CD8-positive, alpha-beta T cell (primary cell): ENCODE measurements at places on chromosomes 6 and 20.

GRCh38 chr6:28225056-28225834, at the start of gene ZSCAN9:
TSS of gene ZSCAN9 (plus strand) at chr6:28225275. CDS start at chr6:28227085, 1,810 bp downstream.
- peak; percentile 20 for DNase-seq

- no peak for DNase-seq
Observed at GRCh38 chr6:100426241-100426640, 38.5 kb downstream of the SIM1 start.

- DNase-seq, result peak; percentile 21
Observed at GRCh38 chr6:159169557-159170332, 545 bp downstream of the FNDC1 start.

DNA sequence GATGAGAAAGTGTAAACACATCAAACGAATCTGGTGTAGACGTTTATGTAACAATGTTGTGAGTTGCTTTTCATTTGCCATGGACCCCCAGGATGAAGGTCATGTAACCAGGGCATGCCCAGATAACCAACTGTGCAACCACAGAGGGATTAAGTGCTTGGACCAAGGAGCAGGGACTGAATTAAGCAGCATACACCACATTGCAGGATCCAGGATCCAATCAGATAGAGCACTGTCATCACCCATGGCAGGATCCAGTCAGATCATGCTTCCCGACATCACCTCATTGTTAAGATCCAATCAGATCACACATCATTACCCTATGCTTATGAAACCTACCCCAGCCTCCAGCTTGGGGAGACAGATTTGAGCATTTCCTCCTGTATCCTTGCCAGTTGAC, 74.3 kb upstream of the RCAN2 start:
- no peak for DNase-seq

DNA sequence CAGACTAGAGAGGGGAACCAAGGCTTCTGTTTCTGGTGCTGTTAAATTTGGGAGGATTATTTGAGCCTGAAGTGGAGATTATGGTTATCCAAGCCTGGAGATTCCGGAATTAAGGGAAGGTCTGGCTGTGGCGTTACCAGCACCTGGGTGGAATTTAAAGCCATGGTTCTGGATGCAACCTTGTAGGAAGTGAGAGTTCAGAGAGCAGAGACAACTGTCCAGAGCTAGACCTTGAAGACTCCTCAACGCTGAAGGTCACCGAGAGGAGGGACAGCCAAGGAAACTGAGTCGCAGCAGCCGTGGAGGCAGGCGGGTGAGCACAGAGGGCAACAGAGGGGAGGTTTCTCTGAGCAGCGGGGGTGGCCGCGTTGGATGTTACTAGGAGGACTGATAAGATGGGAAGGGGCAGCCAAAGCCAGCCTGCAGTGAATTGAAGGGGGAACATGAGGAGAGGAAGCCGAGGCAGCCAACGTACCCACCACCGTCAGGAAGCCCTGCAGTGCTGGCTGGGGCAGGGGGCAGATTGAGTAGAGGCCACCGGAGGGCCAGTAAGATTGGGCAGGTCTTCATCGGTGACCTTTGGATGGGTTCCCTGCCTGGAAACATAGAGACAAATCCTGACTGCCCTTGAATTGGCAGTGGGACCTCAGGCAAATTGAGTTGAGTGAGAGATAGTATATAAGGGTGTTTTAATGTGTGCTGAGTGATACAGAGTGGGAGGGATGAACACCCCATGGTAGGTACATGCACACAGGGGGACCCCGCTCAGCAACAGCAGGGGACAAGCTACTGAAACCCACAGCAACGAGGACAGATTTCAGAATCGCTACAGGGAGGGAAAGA, 90.3 kb downstream of the SNX5 start:
- no peak for DNase-seq

GRCh38 chr20:64176551-64176950, 12.3 kb downstream of the MYT1 start:
- DNase-seq, result no peak

- no peak for DNase-seq
Observed at GRCh38 chr6:148069256-148069655, 273.4 kb upstream of the SASH1 start.

- no peak for DNase-seq
Observed at GRCh38 chr20:24812373-24812772, 136.7 kb upstream of the CST7 start.

GRCh38 chr6:82040405-82041221, 206.9 kb downstream of the IBTK start:
- no peak for DNase-seq

GRCh38 chr6:134077301-134077700, 24.9 kb upstream of the SLC2A12 start:
- DNase-seq, result no peak

DNA sequence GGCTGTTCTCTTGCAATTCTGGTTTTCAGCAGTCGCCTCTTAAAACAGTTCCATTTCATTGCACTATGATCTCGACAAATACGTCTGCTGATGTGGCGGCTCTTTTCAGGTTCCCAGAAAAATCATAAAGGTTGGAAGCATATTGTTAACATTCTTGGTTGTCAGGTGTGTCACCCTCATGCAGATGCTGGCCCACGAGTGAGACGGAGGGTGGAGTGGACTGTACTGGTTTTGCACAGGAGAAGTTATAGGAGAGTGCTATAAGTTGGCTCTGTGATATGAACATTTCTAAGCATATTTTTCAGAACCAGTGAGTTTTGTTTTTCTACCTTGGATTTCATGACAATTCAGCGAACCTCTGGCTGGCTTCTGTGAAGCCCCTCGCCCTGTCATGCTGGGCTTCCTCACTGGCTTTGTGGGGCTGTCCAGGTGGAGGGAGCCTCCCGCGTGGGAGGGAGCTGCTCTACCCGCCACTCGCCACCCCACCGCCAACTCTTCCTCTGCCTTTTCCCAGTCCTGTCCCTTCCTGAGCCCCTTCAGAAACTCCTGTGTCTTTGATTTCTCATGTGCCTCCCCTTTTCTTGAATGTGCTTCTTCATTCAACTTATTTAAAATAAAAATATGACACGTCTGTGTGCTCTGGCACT, 10.6 kb downstream of the IRF4 start:
- DNase-seq, result no peak

- DNase-seq, result no peak
Observed at GRCh38 chr6:52724042-52724405, 39.3 kb downstream of the GSTA2 start.

- DNase-seq, result peak; percentile 36
Observed at GRCh38 chr6:111992851-111993250, 61.1 kb upstream of the CCN6 start.

- DNase-seq, result no peak
Observed at GRCh38 chr20:38982291-38982690, 20.1 kb downstream of the DHX35 start.

- no peak for DNase-seq
Observed at GRCh38 chr6:49969605-49970004, at the start of gene DEFB113. TSS of gene DEFB113 (minus strand) at chr6:49969625. CDS start at chr6:49969625, 0 bp downstream.

- peak; percentile 13 for DNase-seq
Observed at GRCh38 chr20:58416835-58417234, 27.8 kb downstream of the VAPB start.

DNA sequence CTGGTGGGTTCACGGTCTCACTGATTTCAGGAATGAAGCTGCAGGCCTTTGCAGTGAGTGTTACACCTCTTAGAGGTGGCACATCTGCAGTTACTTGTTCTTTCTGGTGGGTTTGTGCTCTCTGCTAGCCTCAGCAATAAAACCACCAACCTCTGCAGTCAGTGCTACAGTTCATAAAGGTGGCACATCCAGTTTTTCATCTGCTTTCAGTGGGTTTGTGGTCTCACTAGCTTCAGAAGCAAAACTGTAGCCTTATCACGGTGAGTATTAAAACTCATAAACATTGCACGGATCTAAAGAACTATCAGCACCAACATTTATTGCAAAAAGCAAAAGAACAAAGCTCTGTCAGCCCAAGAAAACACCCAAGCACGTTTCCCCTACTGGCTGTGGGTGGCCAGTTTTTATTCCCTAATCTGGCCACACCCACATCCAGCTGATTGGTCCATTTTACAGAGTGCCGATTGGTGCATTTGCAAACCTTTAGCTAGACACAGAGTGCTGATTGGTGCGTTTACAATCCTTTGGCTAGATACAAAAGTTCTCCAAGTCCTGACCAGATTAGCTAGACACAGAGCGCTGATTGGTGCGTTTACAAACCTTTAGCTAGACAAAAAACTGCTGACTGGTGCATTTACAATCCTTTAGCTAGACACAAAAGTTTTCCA, 3.4 kb upstream of the TMEM14C start:
- no peak for DNase-seq

GRCh38 chr20:50286174-50286511, 95.5 kb downstream of the CEBPB start:
- no peak for DNase-seq

- DNase-seq, result no peak
Observed at GRCh38 chr20:50916257-50916656, 15.0 kb downstream of the ADNP start.

DNA sequence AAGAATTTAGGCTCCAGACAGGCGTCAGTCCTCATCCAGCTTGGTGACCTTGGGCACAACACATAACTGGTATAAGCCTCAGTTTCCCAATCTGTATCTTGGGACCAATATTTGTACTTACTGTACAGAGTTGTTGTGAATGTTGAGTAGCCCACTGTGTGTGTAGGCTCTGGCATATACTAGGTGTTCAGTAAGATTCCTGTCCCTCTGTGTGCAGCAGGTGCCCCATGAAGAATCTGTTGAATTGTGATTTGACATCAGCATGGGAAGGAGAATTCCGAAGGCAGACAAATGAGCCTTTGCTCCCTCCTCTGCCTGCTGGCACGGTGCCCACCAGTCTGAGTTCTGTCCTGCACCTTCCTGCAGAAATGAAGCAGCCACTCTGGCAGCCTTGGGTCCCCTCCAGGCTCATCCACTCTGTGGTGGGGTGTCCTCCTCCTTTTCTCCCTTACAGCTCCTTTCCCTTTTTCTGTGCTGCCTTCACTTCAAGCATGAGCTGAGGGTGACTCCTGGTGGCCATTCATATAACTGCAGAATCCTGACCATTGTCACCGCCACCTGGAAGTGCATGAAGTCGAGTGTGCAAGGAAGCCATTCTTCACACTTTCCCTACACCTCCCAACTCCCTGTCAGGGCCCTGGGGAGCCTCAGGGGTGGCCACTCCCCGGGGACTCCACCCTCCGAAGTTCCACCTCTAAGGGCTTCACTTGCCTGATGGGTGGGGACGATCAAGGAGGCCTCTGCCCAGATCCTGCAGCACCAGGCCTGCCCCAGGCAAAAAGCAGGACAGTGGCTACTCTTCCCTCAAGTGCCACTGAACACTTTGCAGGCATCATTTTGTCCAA, 48.2 kb downstream of the MRPL14 start:
- DNase-seq, result peak; percentile 76

DNA sequence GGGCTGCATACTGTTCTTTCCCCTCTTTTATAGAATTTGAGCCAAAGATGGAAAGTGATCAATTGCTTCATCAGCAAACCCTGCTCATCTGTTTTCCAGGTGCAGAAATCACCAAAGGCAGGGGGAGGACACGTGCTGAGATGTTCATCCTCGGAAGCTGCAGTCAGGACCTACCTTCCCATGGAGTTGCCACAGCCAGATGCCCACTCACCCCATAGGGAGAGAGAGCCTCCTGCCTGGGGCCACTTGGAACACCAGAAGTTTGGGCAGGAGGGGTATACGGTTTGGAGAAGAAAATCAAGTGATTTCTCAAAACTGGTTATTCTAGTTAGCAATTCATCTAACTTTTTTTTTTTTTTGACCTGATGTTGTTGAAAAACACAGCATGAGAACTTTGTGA, 5.3 kb upstream of the CST7 start:
- peak; percentile 42 for DNase-seq

GRCh38 chr20:6868861-6869260, 101.4 kb downstream of the BMP2 start:
- no peak for DNase-seq

DNA sequence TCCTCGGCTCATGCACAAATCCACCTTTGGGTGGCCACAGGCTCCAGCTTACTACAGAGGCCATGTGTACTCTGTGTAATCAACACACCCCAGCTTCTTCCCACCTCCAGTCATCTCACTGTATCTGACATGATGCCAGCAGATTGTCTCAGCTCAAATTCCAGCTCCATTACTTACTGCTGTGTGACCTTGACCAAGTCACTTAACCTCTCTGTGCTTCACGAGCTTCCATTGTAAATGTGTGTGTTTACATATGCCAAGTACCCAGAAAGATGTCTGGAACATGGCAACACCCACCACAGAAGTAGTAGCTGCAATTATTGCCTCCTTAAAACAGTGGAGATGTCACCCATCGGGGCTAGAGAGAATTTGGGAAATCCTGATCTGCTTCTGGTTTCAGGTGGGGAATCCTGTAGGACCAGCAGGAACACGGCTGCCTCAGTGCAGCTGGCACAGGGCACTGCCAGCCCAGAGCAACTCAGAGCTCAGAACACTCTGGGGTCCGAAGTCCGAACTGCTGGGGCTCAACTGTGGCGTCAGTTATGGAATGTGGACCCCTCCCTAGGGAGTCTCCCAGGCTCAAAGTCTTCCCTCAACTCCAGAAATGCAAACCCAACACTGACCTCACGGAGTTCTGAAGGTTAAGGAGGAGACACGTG, 21.2 kb upstream of the HLA-B start:
- DNase-seq, result no peak

DNA sequence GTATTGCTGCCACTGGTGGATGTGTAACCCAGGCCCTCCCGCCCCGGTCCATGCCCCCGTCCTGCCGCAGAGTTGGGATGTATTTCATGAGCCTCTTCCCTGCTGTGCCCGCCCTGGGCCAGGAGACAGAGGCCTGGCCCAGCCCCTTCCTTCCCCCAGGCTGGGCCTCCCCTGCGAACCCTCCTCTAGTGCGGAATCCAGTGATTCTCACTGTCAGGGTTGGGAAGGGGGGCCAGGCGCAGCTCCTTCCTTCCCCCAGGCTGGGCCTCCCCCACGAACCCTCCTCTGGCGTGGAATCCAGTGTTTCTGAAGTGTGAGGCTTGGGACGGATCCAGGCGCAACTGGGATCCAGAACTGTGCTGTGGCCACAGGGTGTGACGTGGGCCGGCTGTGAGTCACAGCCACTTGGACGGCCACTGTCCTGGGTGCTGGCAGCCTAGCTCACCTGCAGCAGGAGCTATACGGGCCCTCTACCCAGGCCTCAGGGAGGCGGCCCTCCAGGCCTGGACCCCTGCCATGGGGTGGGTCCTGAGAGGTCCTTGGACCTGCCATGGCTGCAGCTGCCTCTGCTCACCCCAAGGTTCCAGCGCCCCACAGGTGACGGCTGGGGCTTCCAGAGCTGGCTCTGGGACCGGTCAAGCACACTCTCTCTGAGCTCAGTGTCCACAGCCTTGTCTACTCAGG, 28.3 kb downstream of the COL20A1 start:
- no peak for DNase-seq
